ENCODE measurements at places on chromosomes 13 and 19. TPM values are rescaled to one million over a fixed set of nuclear protein-coding genes. Genes with fewer than 3 reads are reported as not detected.

SIGLECL1 gene
- not detected for total RNA-seq

ZNF136 gene
- total RNA-seq = 5.5 TPM

EMP3 gene
- total RNA-seq = 51.2 TPM

APC2 gene
- total RNA-seq = 0.04 TPM

SMIM24 gene
- total RNA-seq = not detected

PCDH9 gene
- 2.9 TPM for total RNA-seq

DCAF15 gene
- total RNA-seq = 10.5 TPM

VAV1 gene
- not detected for total RNA-seq

KL gene
- total RNA-seq = not detected

CEACAM5 gene
- not detected for total RNA-seq

XPO4 gene
- total RNA-seq = 42.0 TPM

ZNF260 gene
- total RNA-seq = 8.2 TPM

QPCTL gene
- total RNA-seq = 18.7 TPM

CYP2F1 gene
- not detected for total RNA-seq

TYROBP gene
- total RNA-seq = not detected

DAND5 gene
- not detected for total RNA-seq

VSTM1 gene
- not detected for total RNA-seq

IFNL4 gene
- not detected for total RNA-seq

WDR88 gene
- total RNA-seq = 0.14 TPM

ONECUT3 gene
- total RNA-seq = not detected

ZNF442 gene
- 0.92 TPM for total RNA-seq

BRSK1 gene
- 0.07 TPM for total RNA-seq

RDH8 gene
- total RNA-seq = not detected

ZNF177 gene
- total RNA-seq = 1.4 TPM

CHST8 gene
- 0.07 TPM for total RNA-seq

ILF3 gene
- 178 TPM for total RNA-seq

ZNF814 gene
- total RNA-seq = 10.8 TPM

TUBB4A gene
- 0.26 TPM for total RNA-seq

SIGLEC7 gene
- total RNA-seq = not detected

ZNF85 gene
- 7.9 TPM for total RNA-seq

ZNF560 gene
- 2.1 TPM for total RNA-seq

Measured in pulmonary artery endothelial cell (primary cell).